ENCODE measurements at places on chromosomes 1 and 21. TPM values are rescaled to one million over a fixed set of nuclear protein-coding genes. Genes with fewer than 3 reads are reported as not detected.
A peak's percentile ranks its signal among the peaks of the same experiment; 100 is the strongest.

The XCL2 gene
- not detected for total RNA-seq

DNA sequence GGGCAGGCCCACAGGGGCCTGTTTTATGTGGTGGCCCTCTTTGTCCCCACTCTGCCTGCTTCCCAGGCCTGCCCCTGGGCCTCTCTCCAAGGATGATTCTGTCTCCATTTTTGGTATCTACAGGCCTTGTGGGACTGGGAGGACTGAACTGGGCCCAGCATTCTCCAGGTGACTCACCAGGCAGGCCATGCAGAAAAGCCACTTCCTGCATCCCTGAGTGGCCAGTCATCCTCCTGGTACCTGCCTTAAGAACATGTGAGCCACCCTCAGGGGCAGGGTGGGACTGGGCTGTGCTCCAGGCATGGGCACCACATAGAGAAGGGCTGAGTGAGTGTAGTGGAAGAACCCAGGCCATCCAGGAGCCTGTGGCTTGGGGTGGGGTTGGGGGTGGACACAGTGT, 20.0 kb upstream of the BCAR3 start:
- H3K36me3 ChIP-seq, result no peaks in the 10 kb centered on the region
- no peaks in the 10 kb centered on the region for H3K27me3 ChIP-seq
- no peak for DNase-seq
- no peak overlapping the region for H3K4me3 ChIP-seq
- no peak overlapping the region for H3K27ac ChIP-seq

DNA sequence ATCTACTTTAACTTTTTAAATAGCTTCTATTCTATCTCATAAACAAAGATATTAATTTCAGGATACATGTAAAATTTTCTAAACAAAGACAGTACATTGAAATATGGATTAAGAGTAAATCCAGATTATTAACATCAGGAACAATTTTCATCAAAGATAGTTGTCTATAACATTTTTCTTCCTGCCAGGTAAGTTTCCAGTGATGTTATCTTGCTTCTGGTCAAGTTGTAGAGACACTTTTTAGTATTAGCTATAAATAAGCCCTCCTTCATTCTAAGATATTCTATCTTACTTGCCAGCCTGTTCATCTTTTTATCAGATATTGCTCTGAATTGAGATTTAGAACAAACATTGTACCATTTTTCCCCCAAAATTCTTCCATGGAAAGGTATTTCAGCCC, 94.4 kb upstream of the KCTD3 start:
- no peak for DNase-seq
- no peaks in the 10 kb centered on the region for H3K4me1 ChIP-seq
- no peaks in the 10 kb centered on the region for H3K36me3 ChIP-seq
- H3K4me3 ChIP-seq, result no peak overlapping the region

- peaks cover 29% of the 10 kb centered on the region for H3K4me1 ChIP-seq
- no peaks in the 10 kb centered on the region for H3K27me3 ChIP-seq
- peak overlapping the region; percentile 95 for H3K27ac ChIP-seq
- no peak overlapping the region for H3K4me3 ChIP-seq
- DNase-seq, result no peak
- no peaks in the 10 kb centered on the region for H3K36me3 ChIP-seq
These were observed 1.2 kb downstream of the ALG14 start for GRCh38 chr1:95071539-95071938.

- H3K27ac ChIP-seq, result no peak overlapping the region
- no peaks in the 10 kb centered on the region for H3K27me3 ChIP-seq
- no peak overlapping the region for H3K4me3 ChIP-seq
These were observed 22.7 kb upstream of the PRKACB start for GRCh38 chr1:84121360-84121759.

DNA sequence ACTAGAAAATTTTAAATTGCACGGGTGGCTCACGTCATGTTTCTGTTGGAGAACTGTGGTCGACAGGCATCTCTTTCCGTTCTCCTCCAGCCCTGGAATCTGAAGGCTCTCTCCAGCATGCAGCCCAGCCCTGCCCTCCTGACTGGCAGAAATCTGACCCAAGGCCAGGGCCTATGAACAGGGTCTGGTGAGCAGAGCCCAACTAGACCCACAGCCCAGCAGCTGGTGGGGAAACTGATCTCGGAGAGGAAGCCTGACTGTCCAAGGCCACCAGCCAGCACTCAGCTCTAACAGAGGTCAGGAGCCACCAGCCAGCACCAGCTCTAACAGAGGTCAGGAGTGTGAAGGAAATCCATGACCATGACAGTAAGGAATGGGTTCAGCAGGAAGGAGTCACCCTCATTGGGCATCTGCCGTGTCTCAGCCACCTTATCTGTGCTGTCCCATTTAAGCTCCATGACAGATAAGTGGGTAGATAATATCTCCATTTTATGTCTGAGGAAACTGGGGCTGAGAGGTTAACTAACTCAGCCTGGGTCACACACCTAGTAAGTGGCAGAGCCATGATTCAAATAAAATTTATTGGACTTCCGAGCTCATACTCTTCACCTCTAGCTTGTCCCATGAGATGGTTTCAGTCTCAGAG, 20.2 kb upstream of the PKP1 start:
- H3K4me1 ChIP-seq, result no peaks in the 10 kb centered on the region
- H3K27ac ChIP-seq, result no peak overlapping the region
- DNase-seq, result no peak
- no peaks in the 10 kb centered on the region for H3K27me3 ChIP-seq

- H3K27me3 ChIP-seq, result no peaks in the 10 kb centered on the region
- no peaks in the 10 kb centered on the region for H3K36me3 ChIP-seq
- DNase-seq, result no peak
- H3K27ac ChIP-seq, result peak overlapping the region; percentile 66
These were observed 9.8 kb downstream of the IFNGR2 start for GRCh38 chr21:33412832-33413519.

GRCh38 chr1:38474738-38475623, 384.6 kb downstream of the RRAGC start:
- peak overlapping the region; percentile 23 for H3K27ac ChIP-seq
- no peaks in the 10 kb centered on the region for H3K4me1 ChIP-seq
- DNase-seq, result no peak
- H3K4me3 ChIP-seq, result no peak overlapping the region
- no peaks in the 10 kb centered on the region for H3K36me3 ChIP-seq

GRCh38 chr1:15469361-15469760, 6.5 kb upstream of the CELA2B start:
- peaks cover 3% of the 10 kb centered on the region for H3K4me1 ChIP-seq
- peak overlapping the region; percentile 39 for H3K27ac ChIP-seq
- H3K27me3 ChIP-seq, result no peaks in the 10 kb centered on the region
- DNase-seq, result no peak

The IPP gene
- 11.3 TPM for total RNA-seq

- no peak overlapping the region for H3K27ac ChIP-seq
- no peak for DNase-seq
- H3K4me1 ChIP-seq, result no peaks in the 10 kb centered on the region
- no peak overlapping the region for H3K4me3 ChIP-seq
These were observed 8.3 kb upstream of the CSF1 start for GRCh38 chr1:109902204-109902985.

The AADACL3 gene
- total RNA-seq, result not detected

The B4GALT2 gene
- 18.5 TPM for total RNA-seq

DNA sequence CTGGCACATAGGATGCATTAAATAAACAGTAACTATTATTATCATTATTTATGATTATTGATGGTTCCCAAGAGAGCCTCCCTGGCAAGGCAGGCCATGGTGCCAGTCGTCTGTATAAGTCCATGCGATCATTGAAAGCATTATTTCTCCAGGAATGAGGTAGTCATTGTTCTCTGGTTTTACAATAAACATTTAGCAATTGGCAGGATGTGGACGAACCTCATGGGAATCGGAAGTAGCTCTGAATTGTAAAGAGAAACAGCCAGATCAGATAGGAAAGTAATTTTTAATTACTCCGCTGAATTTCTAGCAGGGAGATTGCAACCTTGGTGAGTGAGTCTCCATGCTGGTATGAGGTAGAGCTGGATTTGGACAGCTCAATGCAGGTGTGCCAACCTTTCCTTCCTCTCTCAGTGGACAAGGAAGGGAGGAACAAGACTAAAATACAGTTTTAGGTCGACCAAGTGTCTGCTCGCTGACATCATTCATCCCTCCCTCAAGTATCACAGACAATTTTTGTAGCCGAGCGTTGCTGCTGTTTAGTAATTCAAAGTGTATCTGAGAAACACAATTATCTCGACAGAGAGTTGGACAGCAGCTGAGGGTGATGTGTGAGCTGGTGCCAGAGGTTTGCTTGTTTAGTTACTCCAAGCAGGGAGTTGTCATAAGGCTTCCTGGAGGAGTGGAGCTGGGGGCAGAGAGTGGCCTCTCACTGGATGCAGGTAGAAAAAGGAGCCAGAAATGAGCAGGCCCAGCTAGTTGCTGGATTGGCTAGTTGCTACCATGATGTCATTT, 250.8 kb downstream of the KCNJ6 start:
- H3K36me3 ChIP-seq, result no peaks in the 10 kb centered on the region
- no peaks in the 10 kb centered on the region for H3K27me3 ChIP-seq
- H3K4me1 ChIP-seq, result no peaks in the 10 kb centered on the region
- H3K4me3 ChIP-seq, result no peak overlapping the region

DNA sequence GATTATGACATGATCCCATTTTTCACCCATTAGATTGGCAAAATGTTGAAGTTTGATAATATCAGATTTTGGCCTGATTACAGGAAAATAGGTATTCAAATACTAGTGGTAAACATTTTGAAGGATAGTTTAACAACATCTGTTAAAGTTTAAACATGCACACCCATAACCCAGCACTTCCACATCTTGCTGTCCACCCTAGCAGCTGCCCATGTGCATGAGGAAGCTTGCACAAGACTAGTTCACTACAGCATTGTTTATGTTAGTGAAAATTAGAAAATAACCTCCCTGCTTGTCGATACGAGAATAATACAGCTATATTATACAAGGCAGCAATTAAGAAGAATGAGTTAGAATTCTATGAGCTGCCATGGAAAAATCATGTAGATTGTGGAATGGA, 127.6 kb downstream of the C1orf21 start:
- H3K4me3 ChIP-seq, result no peak overlapping the region
- peaks cover 11% of the 10 kb centered on the region for H3K4me1 ChIP-seq
- no peak for DNase-seq
- H3K27ac ChIP-seq, result no peak overlapping the region

- peak; percentile 60 for DNase-seq
- no peaks in the 10 kb centered on the region for H3K4me1 ChIP-seq
- H3K27me3 ChIP-seq, result no peaks in the 10 kb centered on the region
These were observed at the start of gene OLFM3 for GRCh38 chr1:101996825-101997465. Gene OLFM3, minus strand, starts transcription at chr1:101996926.

The OR10J4 gene
- total RNA-seq, result not detected

The LCE1C gene
- not detected for total RNA-seq

DNA sequence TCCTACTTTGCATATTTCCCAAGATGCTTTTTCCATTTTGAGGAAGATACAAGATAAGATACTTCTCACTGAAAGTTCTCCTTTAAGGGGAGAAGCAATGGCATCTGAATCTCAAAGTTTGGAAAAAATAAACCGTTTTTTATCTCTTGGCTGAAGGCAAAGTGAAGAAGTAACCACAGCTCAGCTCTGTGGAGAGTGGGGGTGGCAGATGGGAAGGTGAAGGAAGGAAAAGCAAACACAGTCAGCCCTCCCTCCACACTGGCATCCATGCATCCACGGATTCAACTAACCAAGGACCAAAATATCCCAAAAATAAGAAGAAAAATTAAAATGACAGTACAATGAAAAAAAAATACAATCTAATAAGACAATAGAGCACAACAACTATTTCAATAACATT, 211.1 kb downstream of the RGS7 start:
- no peak for DNase-seq
- no peak overlapping the region for H3K27ac ChIP-seq
- no peaks in the 10 kb centered on the region for H3K36me3 ChIP-seq
- no peaks in the 10 kb centered on the region for H3K4me1 ChIP-seq
- no peaks in the 10 kb centered on the region for H3K27me3 ChIP-seq
- no peak overlapping the region for H3K4me3 ChIP-seq

The CHIA gene
- not detected for total RNA-seq

DNA sequence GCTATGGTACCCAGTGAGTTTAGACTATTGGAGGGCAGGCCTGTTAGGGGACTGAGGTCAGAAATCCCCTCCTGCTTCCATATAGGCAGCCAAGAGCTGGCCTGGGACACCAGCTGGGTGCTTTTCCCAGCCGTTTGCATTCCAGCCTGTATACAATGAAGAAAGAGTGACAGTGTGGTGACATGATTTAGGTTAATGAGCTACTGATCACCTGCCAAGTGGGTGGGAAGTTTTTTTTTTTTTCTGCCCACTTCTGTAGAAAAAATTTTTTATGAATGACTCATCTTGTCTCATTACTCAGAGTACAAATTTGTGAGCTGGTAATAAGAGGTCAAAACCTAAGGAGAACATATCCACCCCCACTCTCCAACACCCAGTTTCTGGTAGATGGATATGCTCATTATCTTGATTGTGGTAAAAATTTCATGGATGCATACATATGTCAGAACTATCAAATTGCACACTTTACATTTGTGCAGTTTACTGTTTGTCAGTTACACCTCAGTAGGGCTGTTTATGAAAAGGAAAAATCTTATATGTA, 16.4 kb upstream of the CGN start:
- no peaks in the 10 kb centered on the region for H3K36me3 ChIP-seq
- H3K27me3 ChIP-seq, result no peaks in the 10 kb centered on the region
- no peaks in the 10 kb centered on the region for H3K4me1 ChIP-seq
- DNase-seq, result no peak

GRCh38 chr1:19439464-19440171, 45.7 kb downstream of the CAPZB start:
- no peak overlapping the region for H3K27ac ChIP-seq
- H3K36me3 ChIP-seq, result no peaks in the 10 kb centered on the region
- no peak overlapping the region for H3K4me3 ChIP-seq
- DNase-seq, result no peak
- no peaks in the 10 kb centered on the region for H3K4me1 ChIP-seq

DNA sequence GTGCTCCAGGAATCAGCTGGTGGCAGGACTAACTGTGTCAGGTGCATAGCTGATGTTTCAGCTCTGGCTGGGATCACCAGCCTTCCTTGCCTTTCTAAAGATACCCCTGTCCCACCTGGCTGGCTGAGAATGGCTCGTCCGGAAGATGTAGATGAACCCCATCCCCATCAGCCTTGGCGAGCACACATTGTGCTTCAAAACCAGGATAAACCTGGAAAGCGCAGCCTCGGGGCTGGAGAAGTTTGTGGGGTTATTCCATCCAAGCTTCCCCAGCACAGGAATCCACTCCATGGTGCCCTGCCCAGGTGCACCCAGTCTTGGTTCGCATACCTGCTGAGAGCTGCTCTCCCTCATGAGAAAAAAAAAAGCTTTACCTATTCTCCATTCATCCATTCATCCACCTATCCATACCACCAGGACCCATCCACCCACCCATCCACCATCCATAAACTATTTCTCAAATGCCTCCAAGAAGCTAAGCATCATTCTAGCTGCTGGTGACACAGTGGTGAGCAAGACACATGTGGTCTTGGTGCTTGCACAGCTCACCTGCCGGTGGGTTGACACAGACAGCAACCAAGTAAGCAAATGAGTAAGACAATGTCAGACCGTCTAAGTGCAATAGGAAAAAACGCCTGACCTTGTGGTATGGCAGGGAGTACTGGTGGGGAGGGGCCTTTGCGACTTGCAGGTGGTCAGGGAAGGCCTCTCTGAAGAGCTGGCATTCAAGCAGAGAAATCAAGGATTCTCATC, 94.0 kb downstream of the DMRTB1 start:
- H3K4me1 ChIP-seq, result no peaks in the 10 kb centered on the region
- H3K36me3 ChIP-seq, result no peaks in the 10 kb centered on the region
- no peak overlapping the region for H3K27ac ChIP-seq
- no peak overlapping the region for H3K4me3 ChIP-seq
- H3K27me3 ChIP-seq, result no peaks in the 10 kb centered on the region

GRCh38 chr1:234372011-234372757, 1.1 kb upstream of the COA6 start:
- peaks cover 19% of the 10 kb centered on the region for H3K4me1 ChIP-seq
- peak overlapping the region; percentile 84 for H3K4me3 ChIP-seq
- H3K27me3 ChIP-seq, result no peaks in the 10 kb centered on the region
- no peak overlapping the region for H3K27ac ChIP-seq

The LRRC38 gene
- not detected for total RNA-seq

All from pancreas (tissue), 10 donors.